ENCODE measurements at places on chromosomes 4 and X.

- DNase-seq: no peak
Measured at GRCh38 chr4:90317785-90318184, 190.6 kb downstream of the CCSER1 start.

- no peak for DNase-seq
Measured at GRCh38 chrX:117996408-117996807, 120.2 kb downstream of the KLHL13 start.

DNA sequence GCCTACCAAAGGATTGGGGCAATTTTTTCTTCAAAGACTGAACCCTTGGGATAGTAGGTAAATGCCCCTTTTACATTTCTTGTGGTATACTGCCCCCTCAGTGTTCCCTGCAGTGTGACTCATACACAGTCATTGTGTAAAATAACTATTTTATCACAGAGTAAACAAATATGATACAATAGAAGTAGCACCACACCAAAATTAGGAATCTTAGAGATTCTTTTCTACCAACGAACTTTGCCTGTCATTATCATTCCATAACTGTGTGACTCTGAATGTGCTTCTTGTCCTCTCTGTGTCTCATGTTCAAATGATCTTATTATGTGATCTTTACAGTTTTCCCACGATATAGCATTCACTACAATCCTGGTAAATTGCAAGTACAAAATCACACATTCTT, 517.0 kb downstream of the ZIC3 start:
- no peak for DNase-seq

DNA sequence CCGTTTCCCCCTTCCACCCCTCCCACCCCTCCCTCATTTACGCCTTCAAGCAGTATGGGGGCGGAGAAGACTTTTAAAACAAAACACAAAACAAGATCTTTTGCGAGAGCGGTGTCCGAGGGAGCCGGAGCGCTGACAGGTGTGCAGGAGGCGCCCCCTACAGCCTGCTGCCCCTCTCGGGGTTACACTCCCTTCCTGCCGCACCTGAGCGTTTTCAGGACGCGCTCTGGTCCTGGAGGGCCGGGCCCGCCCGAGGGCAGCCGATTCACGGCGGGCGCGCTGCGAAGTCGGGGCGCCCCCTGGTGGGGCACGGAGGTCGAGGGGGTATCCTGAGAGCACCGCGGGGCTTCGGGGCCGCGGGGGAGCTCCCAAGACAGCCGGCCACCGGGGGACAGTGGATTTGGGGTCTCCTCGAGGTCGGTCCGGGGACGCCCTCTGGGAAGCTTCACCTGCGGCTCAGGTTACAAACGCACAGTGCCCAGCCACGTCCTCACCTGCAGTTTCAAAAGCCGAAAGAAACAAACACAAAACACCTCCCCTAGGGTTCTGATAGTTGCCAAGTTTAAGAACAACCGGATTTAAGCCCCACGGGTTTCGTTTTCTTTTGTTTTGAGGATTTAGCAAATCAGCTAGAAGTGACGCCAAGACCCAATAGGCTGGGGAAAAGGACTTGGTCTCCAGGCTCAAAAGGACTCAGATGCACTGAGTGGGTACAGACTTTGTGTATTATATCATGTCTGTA, 8.0 kb upstream of the NEUROG2 start:
- peak; percentile 62 for DNase-seq

GRCh38 chr4:128244379-128244778, 43.2 kb downstream of the PGRMC2 start:
- DNase-seq: no peak

DNA sequence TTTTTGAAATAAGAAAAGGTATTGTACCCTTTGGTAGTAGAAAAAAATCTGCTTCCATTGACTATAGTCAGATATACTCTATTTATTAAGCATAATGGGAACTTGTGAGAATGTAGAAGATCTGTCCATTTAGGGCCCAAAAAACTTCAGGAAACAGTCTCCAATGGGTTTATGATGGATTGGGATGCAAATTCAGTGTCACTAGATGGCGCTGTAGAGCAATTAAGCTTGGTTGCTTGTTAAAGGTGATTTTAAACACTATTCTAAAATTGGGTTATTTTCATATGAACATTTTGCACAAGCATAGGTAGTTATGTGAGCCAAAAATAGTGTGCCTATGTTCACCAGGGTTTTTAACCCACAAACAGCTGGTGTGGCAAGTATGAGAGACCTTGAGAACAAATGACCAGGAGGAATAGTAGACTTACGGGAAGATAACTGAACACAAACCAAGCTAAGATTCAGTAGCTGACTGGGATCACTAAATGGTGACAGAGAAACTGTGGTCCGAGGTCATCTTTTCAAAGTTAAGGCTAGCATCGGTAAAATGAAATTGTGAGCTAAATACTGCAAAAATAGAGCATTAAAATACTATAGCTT, 80.3 kb upstream of the LSM6 start:
- DNase-seq: no peak

DNA sequence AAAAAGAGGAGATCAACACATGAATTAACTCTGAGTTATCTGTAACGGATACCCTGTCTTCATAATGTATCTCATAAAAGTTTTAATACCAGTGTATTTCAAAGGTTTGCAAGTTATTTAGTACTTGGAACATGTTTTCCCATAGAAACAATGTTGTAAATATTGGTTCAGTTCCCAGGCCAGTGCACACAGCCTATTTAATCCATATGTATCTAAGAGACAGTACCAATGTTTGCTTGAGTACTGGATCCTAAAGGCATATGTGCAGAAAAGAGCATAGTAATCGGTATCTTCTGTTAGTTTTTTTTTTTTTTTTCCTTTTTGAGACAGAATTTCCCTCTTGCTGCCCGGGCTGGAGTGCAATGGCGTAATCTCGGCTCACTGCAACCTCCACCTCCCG, 46.1 kb downstream of the SLIT2 start:
- no peak for DNase-seq

- DNase-seq: no peak
Measured at GRCh38 chr4:76518241-76518640, 83.2 kb downstream of the SHROOM3 start.

DNA sequence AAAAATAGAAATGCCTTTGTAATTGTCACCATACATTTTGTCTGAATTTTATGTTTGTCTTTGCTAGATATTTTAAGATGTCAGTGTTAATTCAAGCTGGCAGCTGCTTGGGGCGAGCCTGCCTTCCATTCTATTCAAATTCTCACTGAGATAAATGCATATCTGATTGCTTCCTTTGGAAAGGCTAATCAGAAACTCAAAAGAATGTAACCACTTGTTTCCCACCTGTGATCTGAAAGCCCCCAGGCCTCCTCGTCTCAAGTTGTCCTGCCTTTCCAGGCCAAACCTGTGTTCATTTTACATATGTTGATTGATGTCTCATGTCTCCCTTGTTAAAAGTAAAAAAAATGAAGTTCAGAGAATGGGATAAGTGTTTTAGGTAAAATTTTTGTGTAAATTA, 318.7 kb upstream of the TECRL start:
- no peak for DNase-seq

- DNase-seq: peak; percentile 35
Measured at GRCh38 chrX:149504226-149504914, 736 bp downstream of the IDS start.

GRCh38 chr4:185779517-185779916, 32.5 kb downstream of the SORBS2 start:
- DNase-seq: no peak

DNA sequence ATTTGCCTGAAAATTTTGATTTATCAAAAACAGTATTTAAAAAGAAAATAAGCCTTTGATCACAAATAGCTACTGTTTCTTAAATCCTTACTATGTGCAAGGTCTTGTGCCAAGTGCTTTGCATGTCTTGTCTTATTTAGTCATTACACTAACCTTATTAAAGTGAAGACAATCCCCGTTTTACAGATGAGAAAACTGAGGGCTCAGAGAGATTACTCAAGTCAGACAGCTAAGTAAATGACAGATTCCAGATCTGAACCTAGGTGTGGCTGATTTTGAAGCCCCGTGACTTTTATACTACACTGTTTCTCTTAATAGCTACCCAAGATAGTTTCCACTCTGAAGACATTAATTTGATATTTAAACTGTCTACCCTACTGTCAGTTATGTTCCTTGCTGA, 38.2 kb downstream of the AFF2 start:
- DNase-seq: no peak

- no peak for DNase-seq
Measured at GRCh38 chr4:153553819-153554170, 87.6 kb downstream of the TMEM131L start.

GRCh38 chrX:72392042-72392441, 86.3 kb upstream of the CITED1 start:
- no peak for DNase-seq

DNA sequence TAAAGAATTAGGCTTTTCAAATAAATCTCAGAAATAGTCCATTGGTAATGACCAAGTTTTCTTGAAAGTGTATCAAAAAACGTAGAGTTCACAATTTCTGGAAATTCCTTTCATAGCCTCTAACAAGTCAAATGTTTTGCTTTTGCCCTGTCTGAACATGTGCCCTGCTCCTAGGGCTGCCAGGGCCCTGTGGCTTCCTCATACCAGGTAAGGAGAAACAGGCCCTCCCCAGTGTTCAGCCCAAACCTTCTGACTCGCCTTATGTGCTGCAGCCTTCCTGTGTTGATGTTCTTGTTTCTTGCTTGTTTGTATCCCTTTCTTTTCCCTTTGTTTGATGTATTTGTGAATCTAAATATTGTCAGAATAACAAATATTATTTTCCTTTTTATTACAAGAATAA, 146.1 kb upstream of the PACRGL start:
- no peak for DNase-seq

DNA sequence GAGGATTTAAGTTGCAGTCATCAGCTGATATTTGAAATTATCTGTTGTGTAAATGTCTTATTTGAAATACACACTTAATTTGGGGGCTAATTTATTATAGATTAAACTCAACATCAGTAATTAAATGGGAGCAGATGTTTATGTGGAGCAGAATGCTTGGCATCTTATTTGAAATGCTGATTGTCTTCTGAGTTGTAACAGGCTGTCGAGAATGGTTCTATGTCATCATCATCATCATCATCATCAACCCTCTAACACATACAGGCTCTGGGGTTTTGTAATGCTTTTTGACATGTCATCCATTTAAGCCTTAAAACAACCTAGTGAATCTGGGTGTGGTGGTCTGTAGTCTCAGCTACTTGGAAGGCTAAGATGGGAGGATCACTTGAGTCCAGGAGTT, 8.2 kb downstream of the MTMR1 start:
- DNase-seq: no peak

DNA sequence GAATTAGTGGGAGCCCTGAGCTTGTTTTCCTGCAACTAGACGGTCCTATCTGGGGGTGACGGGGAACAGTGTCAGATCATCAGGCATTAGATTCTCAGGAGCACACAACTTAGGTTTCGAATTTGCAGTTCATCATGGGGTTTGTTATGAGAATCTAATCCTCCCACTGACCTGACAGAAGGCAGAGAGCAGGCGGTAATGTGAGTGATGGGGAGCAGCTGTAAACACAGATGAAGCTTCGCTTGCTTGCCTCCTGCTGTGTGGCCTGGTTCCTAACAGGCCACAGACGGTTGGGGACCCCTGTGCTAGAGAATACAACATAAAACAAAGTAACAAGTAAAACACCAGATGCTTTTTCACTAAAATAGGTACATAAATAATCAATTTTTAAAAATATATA, 86.2 kb upstream of the BLTP1 start:
- DNase-seq: no peak

DNA sequence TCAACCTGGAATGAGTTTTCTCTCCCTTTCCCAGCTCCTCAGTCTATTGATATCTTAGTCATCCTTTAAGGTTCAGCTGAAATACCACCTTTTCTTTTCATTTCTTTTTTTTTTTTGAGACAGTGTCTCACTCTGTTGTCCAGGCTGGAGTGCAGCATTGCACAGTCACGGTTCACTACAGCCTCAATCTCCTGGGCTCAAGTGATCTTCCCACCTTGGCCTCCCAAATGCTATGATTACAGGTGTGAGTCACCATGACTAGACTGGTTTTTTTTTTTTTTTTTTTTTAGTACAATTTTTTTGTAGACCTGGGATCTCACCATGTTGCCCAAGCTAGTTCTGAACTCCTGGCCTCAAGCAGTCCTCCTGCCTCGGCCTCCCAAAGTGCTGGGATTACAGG, 28.9 kb downstream of the AFF1 start:
- no peak for DNase-seq

GRCh38 chr4:20512033-20512792, 188.0 kb upstream of the PACRGL start:
- no peak for DNase-seq

DNA sequence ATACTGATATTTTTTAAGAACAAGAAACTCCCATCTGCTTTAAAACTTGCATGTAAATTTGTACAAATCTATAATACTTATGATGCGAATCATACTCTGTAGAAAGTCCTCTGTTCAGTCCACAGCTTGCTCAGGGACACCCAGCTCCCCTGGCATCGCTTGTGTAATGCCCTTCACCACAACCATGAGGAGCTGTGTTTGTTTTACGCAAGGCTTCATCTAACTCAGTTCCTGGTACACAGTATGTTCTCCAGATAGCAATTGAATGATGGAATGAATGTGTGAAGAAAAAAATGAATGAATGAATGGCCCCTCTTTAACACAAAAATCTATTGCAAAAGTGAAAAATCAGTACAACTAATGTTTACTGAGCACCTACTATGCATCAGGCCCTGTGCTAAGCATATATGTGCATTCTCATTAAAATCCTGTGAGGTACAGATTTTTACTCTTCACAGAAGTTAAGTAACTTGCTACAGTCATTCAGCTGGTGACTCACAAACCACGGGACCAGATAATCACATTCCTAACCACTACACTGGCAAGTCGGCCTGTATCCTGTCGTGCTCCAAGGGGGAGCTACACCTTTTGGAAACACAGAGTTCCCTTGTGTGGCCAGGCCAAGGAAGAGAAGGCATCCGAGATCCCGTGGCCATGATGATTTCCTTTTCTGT, 58.7 kb upstream of the KDR start:
- DNase-seq: no peak

GRCh38 chr4:1032861-1033260, 21.4 kb downstream of the FGFRL1 start:
- no peak for DNase-seq

DNA sequence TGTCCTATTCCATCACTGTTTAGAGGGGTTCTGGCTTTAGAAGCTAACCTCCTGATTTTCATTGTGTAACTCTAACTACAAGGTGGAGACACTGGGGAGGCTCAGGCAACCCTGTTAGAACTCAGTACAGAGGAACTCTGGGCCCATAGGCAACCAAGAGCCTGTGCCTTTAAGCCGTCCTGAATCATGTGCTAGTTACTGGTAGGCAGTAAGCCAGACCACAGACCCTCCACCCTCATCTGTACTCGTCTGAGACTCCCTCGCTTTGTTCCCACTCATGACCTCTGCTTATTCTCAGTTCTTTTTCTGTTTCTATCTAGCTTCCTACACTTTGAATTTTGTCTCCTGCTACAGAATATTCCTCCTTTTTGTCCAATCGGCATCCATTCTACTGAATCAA, 31.4 kb downstream of the TBC1D1 start:
- no peak for DNase-seq

GRCh38 chrX:134908356-134908755, 82.4 kb upstream of the SMIM10 start:
- DNase-seq: no peak

- DNase-seq: no peak
Measured at GRCh38 chr4:81314897-81315470, 100.0 kb upstream of the PRKG2 start.
